ENCODE measurements at places on chromosomes 6 and 20.
A peak's percentile ranks its signal among the peaks of the same experiment; 100 is the strongest.

DNA sequence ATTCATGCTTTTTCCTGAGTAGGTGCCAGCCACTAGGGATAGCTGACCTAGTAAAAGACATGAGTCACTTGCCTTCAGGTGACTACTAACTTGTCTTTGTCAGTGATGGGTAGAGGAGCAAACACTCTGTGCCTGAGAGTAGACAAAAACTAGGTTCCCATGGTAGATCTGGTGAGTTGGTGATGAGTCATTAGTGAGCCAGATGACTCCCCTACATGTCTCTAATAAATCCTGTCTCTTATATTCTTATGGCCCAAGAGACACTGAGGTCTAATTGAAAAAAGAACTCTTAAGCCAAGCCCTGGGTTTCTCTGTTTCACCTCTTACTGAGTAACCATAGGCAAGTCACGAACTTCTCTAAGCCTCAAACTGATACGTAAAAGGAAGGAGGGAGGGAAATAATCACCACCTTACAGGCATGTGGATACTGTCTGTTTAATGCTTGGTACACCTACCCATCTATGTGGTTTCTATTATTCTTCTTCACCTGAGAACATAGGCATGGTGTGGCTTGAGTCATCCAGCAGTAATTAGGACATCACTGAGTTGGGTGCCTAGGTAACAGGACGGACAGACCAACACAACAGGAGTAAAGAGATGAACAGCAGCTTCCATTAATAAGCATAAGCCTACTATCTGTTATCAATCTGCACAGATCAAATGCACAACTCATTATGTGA lies 20.3 kb downstream of the TTPAL start:
- peak; percentile 62 for DNase-seq

GRCh38 chr6:45667766-45668165 lies 290.0 kb upstream of the SUPT3H start:
- DNase-seq = no peak

GRCh38 chr6:157460182-157460999 lies 79.4 kb downstream of the ZDHHC14 start:
- DNase-seq = no peak

- no peak for DNase-seq
Observed at GRCh38 chr20:2237059-2237458, 58.7 kb upstream of the TGM3 start.

DNA sequence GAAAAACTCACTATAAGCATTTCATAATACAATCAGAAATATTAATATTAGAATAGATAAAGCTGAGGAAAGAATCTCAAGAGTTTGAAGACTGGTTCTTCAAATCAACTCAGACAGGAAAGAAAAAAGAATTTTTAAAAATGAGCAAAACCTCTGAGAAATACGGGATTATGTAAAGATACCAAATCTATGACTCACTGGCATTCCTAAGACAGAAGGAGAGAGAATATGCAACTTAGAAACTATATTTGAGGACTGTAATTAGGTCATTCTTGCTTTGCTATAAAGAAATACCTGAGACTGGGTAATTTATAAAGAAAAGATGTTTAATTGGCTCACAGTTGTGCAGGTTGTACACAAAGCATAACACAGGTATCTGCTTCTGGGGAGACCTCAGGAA lies 665.1 kb downstream of the RNF144B start:
- no peak for DNase-seq

DNA sequence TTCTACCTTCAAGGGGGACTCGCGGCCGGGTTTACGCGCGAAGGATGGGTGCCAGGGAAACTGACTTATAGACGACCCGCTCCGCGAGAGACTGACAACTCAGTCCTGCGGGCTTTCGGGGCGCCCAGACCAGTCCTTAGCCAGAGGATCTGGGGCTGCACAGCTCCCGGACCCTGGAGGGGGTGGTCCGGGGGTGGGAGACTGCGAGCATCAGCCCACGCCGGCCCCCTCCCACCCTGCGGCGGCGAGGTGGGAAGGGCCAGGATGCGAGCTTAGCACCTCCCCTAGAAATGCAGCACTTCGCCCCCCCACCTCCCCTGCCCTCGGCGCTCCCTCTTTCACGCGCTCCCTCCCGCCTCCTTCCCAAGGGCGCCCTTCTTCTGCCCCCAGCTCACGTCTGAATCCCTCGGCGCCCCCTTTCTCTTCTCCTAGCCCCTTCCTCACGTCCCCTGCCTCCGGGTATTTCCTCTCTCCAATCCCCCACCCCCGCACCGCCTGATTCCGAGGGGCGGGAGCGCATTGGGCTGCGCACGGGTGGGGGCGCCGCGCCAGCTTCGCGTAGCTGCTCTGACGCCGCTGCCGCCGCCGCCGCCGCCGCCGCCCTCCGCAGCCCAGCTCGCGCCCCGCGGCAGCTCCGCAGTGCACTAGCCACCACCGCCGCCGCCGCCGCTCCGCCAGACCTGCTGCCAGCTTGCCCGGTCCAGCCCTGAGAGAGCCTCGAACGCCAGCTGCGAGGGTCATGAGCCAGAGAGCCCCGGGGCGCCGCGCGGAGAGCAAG lies at the start of gene SLC32A1:
Gene SLC32A1, plus strand, starts transcription at position 639 of the 778 bp plus-strand sequence. CDS start 239 bp downstream, outside the sequence.
- DNase-seq = no peak

DNA sequence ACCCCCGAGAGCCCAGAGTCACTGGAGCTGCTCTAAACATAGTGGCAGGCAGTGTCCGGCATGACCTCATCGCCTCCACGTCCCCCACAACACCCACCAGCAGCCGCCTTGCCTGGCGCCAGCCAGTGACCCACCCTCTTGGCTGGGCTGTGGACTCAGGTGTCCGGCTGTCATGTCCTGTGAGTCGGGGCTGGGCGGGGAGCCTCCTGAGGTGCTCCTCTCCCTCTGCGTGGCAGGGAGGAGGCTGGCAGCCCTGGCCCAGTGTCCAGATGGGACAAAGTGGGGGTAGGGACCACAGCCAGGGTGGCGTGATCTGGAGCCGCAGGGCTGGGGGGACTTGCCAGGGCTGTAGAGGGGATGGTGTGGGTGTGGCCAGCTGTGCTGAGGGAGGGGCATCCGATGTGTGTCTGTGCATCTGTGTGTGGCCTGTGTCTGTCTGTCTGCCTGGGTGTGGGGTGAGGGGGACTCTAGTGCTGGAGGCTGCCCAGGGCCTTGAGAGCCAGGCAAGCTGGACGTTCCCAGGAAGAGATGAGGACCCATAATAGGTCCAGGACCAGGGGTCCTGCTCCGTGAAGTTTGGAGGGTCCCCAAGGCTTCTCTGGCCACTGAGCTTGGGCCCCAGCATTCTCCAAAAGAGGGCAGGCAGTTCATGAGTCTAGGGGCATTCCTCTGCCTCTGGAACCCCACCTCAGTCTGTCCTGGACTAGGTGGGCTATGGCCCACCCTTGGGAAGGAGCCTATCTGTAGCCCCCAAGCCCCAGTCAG lies 2.3 kb upstream of the SOX18 start:
- DNase-seq = no peak

DNA sequence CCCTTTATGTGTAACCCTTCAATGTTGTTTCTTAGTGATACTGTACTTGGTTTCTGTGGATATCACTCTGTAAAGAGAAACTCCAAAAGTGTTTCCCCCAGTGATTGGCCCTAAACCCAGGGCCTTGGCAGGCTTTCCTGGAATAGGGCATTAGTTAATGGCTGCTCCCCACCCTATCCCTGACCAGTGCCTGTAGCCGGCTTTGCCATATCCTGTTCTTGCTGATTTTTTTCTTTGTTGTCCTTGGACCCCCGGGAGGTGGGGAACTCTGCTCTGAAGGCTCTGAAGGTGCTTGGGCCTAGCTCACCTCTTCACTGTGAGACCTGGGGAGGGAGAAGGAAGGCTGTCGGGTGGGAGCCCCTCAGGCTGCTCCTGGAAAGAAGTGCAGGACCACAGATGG lies 120.1 kb downstream of the TCP11 start:
- no peak for DNase-seq

DNA sequence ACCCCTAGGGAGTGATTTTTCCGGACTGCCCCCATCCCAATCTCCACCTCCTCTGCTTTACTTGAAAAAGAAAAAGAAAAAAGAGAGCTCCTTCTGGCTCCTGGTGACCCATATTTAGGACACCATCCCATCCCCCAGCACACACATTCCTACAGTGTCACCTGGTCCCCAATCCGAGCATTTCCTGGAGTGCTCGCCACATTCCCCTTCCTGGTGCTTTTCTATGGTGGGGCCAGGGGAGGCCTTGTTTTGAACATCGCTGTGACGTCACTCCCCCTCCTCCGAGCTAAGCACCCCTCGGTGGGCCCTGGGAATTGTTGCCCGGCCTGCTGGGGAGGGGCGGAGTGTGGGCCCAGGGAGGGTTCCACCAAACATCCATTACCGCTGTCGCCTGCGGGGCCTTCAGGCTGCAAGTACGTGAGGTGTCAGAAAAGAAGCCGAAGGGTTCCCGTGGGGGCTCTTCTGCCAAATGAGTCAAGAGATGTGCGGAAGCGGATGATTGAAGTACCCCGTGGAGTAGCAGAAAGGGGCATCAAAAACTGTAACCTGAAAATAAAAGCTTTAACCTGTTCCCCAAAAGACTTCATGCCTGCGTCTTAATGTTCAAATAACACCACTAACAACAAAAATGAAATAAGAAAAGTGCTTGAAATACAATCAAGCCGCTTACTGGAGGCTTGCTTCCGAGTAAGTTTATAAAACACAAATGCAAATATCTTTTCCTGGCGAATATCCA lies 2.8 kb upstream of the FOXC1 start:
- DNase-seq = no peak

DNA sequence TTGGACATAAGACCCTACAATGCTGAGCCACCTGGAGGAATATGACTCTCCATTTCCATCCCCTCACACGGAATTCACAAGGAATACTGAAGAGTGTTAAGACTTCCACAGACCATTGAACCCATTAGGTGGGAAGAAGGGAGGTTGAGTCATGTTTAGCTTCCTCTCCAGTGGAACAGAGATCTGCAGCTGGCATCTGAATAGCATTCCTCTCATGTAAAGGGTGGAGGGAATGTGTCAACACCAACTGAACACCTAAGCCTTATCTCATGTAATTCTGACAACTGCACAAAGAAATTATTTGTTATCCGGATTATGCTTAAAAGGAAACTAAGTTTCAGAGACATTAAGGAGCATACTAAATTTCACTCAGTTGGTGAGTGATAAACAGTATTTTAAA lies 705.9 kb downstream of the MAFB start:
- no peak for DNase-seq

DNA sequence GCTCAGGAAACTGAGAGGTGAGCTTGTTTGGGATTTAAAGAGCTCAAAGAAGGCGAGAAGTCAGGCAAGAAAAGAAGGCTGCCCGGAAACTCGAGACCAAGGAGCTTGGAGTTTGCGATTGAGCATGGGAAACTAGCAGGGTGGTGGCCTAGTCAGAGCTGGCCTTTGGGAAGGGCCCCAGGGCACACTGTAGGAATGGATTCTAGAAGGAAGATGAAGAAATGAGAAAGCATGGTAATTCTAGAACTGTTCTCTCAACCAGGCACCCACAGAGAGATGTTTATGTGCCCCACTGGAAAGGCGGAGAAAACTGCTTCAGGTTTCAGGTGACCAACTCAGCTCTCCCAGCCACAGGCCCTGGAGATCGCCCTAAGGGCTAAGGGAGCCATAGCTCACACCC lies 126.2 kb downstream of the FOXO3 start:
- DNase-seq = no peak

- no peak for DNase-seq
Observed at GRCh38 chr6:161547617-161548016, 273.8 kb upstream of the AGPAT4 start.

DNA sequence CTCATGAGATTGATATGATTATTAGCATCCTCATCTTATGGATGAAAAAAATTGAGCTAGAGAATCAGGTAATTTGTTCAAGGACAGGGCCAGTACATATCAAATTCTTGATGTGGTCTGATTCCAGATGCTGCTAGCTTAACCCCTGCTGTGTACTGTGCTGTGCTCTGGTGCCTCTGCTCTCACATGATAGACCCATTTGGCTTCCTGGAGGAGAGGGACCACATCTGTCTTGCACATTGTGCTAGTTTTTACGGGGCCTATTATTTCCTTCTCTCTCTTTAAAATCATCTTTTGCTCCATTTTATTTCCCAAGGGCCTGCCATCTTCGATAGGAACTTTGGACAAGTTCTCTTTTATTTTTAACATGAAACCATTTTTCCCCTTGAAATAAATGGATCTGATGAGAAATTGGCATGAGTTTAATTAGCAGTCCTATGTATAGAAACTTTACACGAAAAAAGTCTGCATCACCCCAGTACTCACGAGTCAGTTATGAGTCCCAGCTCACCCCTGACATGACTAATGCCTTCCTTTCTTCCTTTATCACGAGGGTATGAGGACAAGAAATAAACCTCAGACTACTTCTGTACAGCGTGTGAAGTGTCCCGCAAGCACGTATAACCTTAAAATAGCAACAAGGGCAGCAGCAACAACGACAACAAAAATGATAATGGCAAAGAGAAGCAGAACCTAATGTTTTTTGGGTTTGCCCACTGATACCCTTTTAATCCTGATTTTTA lies 26.5 kb downstream of the CD109 start:
- DNase-seq = no peak
